NCI-H1436 treated with DMSO at 0.1 percent for 48 hours (cell line): ENCODE measurements at places on chromosomes 13 and 19.

DNA sequence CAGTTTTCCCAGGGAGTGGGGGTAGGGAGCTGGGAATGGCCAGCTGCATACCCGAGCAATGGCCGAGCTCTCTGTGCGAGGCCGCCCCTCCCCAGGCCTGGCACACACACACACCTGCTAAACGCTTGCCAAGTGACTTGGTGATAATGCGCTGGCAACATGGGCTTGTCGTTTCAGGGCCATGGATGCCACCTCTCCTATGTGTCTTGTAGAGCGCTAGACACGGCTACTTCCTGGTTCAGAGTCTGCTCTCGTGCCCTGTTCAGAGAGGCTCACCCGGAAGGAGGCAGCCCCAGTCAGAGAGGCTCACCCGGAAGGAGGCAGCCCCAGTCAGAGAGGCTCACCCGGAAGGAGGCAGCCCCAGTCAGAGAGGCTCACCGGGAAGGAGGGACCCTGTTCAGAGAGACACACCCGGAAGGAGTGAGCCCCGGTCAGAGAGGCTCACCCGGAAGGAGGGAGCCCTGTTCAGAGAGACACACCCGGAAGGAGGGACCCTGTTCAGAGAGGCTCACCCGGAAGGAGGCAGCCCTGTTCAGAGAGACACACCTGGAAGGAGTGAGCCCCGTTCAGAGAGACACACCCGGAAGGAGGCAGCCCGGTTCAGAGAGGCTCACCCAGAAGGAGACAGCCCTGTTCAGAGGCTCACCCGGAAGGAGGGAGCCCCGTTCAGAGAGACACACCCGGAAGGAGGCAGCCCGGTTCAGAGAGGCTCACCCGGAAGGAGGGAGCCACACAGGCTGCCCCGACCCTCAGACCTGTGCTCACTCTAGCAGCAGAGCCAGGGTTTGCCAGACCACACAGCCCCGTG is 4.2 kb downstream of the ADPRHL1 start:
- DNase-seq = peak; percentile 92

GRCh38 chr13:90315061-90315460 is 1032.4 kb upstream of the MIR17HG start:
- DNase-seq = no peak

GRCh38 chr13:110944121-110944967 is 29.5 kb upstream of the ANKRD10 start:
- no peak for DNase-seq

GRCh38 chr13:26966701-26967080 is 204.9 kb downstream of the USP12 start:
- no peak for DNase-seq

GRCh38 chr19:49859682-49860335 is 7.6 kb downstream of the PNKP start:
- DNase-seq = no peak

- no peak for DNase-seq
These were observed 448.1 kb upstream of the MIR17HG start for GRCh38 chr13:90899416-90899815.

GRCh38 chr19:7947939-7948338 is 4.5 kb upstream of the TIMM44 start:
- DNase-seq = no peak

- DNase-seq = no peak
These were observed 88.5 kb upstream of the C1QTNF9B start for GRCh38 chr13:23985839-23986238.

GRCh38 chr13:81104035-81104715 is 763.2 kb upstream of the SPRY2 start:
- no peak for DNase-seq

DNA sequence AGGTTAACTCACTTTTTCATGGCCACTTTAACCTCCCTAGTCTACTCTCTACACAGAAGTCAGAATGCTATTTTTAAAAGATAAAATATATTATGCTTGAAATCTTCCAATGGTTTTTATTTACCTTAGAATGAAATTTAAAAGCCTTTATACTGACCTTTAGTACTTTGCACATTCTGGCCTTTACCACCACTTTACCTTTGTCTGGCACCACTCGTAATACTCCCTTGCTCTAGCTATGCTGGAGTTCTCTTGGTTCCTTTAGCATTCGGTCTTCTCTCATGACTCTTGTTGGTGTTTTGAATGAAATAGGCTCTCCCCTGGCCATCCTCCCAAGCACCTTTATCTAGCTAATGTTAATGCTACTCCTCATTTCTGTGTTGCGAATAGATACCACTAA is 310.8 kb downstream of the GPC5 start:
- DNase-seq = no peak

- DNase-seq = no peak
These were observed 3.9 kb downstream of the MYO1F start for GRCh38 chr19:8573316-8573715.

DNA sequence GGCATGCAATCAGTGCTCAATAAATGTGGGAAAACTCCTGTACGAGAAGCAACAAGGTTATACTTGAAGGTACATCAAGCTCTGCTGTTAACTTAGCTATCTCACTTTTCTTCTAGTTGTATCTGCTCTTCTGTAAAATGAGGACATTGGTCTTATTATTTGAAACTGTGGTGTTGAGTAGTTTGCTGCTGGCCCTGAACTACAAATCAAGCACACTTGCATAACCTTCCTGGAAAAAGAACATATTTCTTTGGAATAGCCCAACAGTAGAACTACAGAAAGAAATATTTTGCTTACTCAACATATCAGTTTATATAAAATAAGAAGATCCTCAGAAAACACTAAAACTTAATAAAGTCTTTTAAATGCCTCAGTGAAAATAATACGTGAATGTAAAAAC is 203.0 kb downstream of the KCTD12 start:
- DNase-seq = no peak

GRCh38 chr13:45928176-45928575 is 76.6 kb upstream of the SIAH3 start:
- DNase-seq = no peak

- DNase-seq = no peak
These were observed 39.5 kb downstream of the DHRS12 start for GRCh38 chr13:51764184-51765141.

- no peak for DNase-seq
These were observed 158.7 kb upstream of the GPR12 start for GRCh38 chr13:26919311-26919710.

- no peak for DNase-seq
These were observed 39.9 kb downstream of the MAP4K1 start for GRCh38 chr19:38577826-38578225.

DNA sequence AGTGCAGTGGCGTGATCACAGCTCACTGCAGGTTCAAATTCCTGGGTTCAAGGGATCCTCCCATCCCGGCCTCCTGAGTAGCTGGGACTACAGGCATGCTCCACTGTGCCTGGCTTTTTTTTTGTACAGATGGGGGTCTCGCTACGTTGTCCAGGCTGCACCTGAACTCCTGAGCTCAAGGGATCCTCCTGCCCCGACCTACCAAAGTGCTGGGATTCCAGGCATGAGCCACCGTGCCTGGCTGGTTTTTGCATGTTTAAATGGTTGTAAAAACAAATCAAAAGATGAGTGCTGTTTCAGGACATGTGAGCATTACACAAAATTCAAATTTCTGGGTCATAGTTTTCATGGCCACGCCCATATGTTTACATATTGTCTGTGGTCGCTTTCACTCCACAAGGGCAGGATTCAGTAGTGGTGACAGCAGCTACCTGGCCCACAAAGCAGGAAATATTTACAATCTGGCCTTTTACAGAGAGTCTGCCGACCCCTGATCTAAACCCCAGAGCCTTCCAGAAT is 5.3 kb downstream of the MATK start:
- DNase-seq = no peak

DNA sequence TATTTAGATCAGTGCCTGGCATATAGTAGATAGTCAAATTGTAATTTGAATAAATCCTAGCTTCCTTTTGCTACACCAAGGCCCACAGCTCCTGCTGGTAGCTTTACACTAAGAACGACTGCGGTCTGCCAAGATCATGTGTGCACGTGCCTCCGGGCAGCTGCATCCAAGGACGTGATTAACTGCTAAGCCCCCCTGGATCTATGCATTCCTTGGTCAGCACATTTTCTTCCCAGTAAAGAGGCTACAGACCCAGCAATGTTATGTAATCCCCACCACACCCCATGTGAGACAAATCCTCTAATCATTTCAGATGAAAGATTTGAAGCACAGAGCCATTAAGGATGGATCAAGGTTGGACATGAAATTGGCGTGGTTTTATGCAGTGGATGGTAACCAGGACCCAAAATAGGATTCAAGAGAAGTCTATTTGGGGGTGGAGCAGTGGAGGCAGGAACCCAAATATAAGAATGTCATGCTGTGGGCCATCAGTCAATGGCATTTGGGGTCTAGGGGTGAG is 65.2 kb upstream of the PEG3 start:
- no peak for DNase-seq

DNA sequence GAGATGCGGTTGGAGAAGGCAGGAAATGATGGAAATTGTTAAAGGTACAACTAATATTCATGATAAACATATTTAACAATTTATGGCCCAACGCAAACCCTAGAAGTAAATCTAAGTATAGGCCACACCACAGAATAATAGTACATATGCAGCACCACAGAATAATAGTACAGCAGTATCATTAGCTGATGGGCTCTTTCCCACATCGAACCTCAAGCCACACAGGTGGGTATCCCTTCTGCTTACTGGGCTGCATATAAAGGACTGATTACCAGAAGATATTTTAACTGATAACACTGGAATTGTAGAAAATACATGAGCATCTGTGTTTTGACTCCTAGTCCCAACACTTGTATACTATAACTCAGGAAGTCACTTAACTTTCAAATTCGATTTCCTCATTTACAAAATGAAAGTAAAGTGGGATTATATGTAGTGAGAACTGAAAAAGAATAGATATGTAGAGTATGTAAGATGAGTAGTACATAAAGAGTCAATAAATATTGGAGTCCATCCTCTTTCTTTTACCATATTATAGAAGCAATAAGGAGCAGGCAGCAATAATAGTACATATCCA is 91.5 kb downstream of the TSC22D1 start:
- DNase-seq = no peak

DNA sequence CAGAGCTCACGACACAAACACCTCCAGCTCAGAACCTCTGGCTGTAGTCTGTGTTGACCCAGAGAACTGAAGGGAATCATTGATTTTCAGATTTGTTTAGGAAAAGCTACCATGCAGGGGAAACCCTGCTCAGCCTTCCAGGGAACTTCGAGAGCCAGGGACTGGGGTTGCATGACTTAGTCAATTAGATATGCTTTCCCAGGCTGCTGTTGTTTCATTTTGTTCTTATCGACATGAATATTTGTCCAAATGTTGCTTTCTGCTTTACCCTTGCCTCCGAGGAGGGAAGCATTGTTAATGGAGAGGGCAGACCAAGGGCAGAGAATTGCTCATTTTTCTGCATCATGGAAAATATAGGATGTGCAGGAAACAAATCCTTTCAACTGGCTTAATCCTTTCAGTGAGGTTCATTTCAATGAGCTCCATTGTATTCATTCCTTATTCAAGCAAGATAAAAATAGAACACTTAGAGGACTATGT is 82.5 kb downstream of the KLF5 start:
- DNase-seq = no peak

- DNase-seq = no peak
These were observed 6.8 kb downstream of the LSM14A start for GRCh38 chr19:34179066-34179465.

DNA sequence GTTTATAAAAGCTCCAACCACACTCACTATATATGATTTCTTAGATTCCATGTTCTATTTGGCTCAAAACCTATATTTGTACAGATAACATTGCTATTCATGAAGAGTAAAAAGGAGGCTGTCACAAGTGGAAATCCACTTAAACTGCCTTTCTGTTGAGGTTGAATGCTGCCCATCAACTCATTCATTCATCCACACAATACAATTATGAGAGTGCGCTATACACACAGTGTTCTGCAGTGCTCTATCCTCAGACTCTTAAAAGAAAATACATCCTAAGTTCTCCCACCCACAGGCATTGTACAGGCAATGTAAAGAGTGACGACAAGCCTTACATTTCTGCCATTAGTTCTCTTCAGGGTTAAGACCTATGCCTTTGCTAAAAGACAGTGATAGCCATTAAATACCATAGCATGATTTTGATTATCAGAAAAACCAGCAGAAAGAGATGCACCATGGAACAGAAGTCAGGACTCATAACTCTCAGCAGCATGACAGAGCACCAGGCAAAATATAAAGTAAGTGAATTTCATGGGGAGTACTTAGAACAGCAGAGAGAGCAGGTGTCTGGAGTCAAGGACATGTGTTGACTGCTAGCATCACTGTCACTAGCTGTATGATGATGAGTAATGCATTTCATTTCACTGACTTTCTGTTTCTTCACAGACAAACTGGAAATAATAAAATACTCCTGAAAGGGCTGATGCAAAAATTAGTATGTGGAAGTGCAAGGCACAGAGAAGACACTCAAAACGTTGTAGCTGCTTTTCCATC is 218.0 kb downstream of the RBM26 start:
- no peak for DNase-seq
